Posterior cingulate gyrus (tissue), 11 donors: ENCODE measurements at places on chromosomes 11 and 22.

DNA sequence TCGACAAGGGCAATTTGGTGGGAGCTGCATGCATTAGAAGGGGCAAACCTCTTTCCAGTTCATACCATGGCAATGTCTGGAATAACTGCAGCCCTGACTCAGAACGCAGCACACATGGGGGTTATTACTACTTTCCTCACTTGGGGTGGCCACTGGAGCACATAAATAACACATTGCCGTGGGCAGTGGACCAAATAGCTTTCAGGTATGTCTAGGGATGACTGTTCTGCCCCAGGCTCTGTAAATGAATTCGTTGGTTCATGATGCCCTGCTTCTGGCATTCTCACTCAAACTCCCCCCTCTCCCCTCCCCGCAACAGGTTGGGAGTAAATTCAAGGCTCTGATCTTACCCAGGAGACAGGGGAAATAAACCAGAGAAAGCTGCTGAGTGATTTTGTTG, 238.0 kb upstream of the PLET1 start:
- no peak for DNase-seq

- no peak for DNase-seq
Observed at GRCh38 chr11:47705721-47706120, 9.4 kb downstream of the AGBL2 start.

DNA sequence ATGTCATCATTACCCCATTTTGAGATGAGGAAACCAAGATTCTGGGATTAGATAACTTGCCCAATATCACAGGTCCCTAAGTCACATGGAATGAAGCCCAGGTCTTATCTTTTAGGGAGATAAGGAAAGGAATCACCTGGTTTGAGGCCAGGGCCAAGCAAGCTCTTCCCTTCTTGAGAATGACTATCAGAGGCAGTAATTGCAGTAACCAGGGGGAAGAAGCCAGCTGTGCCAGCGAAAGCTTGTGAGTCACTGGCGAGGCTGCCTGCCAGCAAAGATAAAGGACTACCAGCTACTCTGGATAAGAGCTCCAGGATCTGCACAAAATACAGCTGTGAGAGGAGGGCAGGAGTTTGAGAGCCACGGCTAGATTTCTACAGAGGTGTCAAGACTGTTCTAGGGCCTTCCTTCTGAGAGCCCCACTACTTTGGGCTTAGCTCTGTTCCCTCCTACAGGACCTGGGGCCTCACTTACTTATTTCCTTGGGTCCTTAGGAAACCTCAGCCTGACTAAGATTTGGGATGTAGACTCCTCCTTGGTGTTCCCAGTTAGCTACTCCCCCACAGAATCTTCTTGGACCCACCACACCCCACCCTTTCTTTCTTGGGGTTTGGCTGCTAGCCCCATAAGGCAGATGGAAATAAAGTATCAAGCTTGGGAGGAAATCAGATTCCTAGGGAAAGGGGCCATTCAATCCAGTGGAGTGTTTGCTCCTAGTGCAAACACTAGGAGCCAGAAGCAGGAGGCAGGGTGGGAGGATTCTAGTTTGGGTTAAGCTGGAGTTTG, 9.7 kb upstream of the CCKBR start:
- DNase-seq: peak; percentile 67

DNA sequence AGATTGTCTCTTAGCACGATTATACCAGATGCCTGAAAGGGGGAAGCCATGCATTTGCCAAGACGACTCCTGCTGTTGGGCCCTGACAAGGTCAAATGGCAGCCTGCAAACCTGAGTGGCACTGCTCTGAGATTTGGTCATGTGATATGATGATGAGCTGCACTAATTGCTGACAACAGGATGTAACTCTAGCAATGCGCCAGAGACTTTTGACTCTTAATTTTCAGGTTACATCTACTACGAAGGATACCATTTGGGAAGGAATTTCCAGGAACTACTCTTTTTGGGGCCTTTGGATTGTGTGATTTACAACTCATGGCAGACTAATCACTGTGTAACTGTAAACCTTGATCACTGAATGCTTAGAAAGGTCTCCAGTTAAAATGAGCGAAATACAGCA, 13.1 kb downstream of the TREH start:
- DNase-seq: no peak

DNA sequence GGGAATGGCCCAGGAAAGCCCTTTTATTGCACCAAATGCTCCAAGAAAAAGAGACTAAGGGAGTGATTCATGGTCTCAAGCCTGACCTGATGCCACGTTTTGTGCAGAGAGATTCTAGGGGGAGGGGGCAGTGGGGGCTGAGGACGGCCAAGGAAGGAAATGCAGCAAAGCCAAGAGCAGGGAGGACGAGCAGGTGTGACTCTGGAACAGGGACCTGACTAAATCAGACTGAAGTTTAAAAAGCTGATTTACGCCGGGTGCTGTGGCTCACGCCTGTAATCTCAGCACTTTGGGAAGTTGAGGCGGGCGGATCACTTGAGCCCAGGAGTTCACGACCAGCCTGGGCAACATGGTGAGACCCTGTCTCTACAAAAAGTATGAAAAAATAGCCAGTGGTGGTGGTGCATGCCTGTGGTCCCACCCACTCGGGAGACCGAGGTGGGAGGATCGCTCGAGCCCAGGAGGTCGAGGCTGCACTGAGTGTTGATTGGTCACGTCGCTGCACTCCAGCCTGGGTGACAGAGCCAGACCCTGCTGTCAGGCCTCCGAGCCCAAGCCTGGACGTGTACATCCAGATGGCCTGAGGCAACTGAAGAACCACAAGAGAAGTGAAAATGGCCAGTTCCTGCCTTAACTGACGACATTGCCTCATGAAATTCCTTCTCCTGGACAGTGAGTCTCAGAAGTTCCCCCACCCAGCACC, 10.8 kb upstream of the IFITM3 start:
- DNase-seq: no peak

GRCh38 chr11:97502201-97502600, 1112.4 kb downstream of the JRKL start:
- no peak for DNase-seq

- DNase-seq: no peak
Observed at GRCh38 chr11:112113539-112114457, 27.1 kb downstream of the SDHD start.

DNA sequence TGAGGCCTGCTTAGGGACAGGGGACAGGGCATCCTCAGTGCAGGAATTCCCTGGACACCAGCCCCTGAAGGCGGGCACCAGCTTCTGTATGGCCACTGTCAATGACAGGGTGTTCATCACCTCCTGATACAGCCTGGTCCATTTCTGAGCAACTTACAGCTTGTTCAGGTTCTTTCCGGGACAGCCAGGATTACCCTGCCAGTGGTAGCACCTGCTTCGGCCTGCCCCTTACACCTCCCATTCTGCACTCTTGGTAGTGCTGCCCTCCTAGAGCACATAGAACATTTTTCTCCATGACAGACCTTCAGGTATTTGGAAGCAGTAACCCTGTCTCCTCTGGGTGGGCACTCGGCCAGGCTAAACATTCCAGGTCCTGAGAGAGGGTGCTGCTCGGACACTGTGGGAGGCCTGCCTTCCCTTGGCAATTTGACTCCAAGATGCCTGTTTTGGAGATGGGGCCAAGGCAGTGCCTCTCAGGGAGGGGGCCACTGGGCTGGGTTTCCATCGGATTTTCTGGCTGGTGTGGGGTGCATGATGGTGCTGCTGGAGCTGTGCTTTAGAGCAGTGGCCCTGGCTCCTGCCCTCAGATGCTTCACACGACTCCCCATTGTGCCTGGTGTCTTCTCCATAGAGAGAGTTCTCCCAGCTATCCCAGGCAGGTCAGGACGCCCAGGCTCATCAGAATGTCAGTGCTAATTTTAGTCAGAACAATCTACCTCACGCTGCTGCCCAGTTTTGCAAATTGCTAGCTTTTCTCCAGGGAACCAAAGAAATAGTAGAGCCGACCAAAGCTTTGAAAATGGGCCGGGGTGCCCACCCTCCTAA, 1.2 kb downstream of the GAL3ST3 start:
- DNase-seq: no peak

- DNase-seq: no peak
Observed at GRCh38 chr11:95563859-95564258, 225.7 kb downstream of the FAM76B start.

DNA sequence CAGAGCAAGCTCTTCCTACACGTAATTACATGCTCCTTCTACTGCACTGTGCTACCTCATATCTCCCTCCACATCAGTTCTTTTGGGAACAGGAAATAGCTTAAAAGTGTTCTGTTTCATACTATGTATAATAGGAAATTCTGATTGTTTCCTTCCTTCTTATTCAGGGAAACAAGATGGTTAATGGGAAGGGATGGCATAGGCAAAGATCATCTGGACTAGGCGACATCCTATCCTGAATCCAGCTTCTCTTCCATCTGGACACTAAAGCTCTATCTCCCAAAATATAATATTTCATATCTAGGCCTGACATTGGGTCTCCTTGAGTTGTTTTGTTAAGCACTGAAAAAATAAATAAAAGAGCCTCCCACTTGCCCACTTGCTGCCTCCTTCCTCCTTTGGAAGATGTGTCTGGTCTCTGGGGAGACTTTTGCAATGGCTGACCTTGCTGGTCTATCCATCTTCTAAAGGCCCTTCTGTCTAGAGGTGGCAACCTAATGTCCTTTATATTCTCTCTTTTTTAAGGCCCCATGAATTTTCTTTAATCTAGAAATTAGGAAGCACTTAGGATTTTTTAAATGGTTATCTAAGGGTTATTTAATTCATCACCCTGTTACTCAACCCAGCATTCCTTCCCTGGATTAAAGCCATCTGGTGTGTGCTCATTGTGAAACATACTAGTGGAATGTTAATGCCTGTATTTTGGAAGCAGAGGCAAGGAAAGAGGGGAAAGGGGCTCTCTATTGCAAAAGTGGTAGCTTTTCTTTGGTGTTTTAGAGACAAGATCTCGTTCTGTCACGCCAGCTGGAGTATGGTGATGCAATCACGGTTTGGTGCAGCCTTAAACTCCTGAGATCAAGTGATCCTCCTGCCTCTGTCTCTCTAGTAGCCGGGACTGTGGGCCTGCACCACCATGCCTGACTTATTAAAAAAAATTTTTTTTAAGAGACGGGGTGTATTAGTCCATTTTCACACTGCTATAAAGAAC, 20.6 kb downstream of the CLMP start:
- DNase-seq: no peak

GRCh38 chr11:68153742-68154141, 32.6 kb upstream of the CHKA start:
- no peak for DNase-seq

DNA sequence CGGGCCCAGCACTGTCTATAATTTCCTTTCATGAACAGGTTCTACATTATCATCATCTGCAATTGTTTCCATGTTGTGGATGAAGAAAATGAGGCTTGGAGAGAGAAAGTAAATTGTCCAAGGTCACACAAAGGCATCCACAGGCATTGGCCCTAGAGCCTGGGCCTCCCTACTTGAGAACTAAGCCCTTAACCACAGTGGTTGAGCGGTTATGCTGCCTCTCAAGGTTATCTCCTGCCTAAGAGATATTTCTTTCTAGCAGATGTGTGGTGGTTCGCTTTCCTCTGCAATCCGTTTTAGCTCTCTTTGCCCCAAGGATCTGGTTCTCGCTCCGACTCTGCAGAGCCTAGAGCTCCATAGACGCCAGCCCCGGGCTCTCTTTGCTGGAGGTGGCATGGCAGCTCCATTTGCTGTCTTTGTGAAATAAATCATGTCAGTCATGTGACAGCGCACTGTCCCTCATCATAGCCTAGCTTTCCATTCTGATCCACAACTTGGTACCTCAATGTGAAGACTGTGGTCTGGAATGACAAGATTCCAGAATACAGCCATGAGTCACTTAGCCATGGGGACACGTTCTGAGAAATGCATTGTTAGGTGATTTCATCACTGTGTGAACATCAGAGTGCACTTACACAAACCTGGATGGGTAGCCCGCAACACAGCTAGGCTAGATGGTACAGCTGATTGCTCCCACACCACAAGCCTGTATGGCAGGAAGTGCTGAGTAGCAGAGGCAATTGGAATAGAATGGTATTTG, 27.2 kb downstream of the RPS6KA4 start:
- no peak for DNase-seq
